HCT116 (cell line): ENCODE measurements at places on chromosomes 5 and 9. TPM values are rescaled to one million over a fixed set of nuclear protein-coding genes. Genes with fewer than 3 reads are reported as not detected.

Gene RLN1
- not detected for total RNA-seq

Gene AHRR
- total RNA-seq, result 12.7 TPM

Gene TLX3
- total RNA-seq, result 4.6 TPM

Gene KIF24
- total RNA-seq, result 5.8 TPM

Gene PCDH12
- 0.02 TPM for total RNA-seq

Gene TMEM174
- not detected for total RNA-seq

Gene GFI1B
- total RNA-seq, result 0.20 TPM

Gene TRPM3
- total RNA-seq, result not detected

Gene CNTNAP3
- 14.8 TPM for total RNA-seq

Gene S1PR3
- total RNA-seq, result 0.07 TPM

Gene ZNF782
- 3.7 TPM for total RNA-seq

Gene PHYKPL
- 57.8 TPM for total RNA-seq

Gene ADRA1B
- not detected for total RNA-seq

Gene TAL2
- total RNA-seq, result not detected

Gene DEPDC1B
- total RNA-seq, result 39.7 TPM
